Stimulated activated CD4-positive, alpha-beta T cell treated with anti-CD3 and anti-CD28 coated beads, Interleukin-1b, Interleukin-23, amount 100 ng/mL, for 48 hours (primary cell): ENCODE measurements at places on chromosomes 3 and 15.

GRCh38 chr15:78977591-78978347 lies 32.9 kb upstream of the CTSH start:
- no peak for DNase-seq

DNA sequence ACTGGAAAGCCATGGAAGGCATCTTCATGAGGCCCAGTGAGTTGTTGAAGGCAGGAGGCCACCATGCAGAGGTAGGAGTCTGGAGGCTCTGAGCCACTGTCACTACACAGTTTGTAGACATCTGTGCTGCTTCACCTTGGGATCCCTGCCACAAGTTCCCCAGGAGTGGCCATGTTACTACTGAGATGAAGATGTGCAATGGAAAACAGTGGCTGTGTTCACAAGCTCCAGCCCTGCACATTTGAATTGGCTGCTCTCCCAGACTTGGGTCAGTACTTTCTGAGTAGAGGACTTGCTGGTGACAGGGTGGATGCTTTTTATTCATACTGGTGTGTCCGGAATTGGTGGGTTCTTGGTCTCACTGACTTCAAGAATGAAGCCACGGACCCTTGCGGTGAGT lies 86.9 kb upstream of the C15orf39 start:
- DNase-seq = no peak

DNA sequence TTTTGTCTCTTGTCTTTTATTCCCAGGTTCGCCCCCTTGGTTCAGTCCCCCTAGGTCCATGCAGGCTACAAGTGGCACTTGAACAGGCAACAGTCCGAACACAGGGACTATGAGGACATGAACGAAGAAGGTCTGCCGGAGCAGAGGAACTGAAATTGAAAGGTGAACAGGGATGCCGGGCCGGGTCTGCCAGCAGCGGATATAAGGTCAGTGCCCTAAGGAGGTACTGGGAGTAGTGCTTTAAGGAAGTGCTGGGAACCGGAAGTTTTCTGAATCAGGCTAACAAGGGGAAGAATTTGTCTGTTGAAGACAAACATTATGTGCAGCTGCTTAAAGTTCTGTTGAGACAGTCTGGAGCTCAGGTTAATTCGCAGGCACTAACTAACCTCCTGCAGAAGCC lies 46.8 kb downstream of the LSM3 start:
- no peak for DNase-seq

DNA sequence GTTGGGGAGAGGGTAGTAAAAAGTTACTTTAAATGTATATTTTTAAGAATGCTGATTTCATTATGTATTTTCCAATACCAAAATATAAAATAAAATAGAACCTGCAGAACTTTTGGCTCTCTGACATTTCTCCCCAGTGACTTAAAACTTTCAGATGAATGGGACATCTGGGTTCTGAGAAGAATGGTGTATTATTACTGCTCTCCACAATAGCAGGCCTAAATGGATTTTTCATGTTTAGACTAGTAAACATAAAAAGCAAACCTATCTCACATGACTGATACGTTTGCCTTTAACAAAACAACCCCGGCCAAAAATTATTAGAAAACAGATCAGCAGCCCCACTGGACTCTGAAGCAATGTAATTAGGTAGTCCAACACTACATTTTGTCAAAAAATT lies 73.8 kb downstream of the FHIT start:
- DNase-seq = no peak

- no peak for DNase-seq
Measured at GRCh38 chr3:65277798-65278197, 590.0 kb upstream of the ADAMTS9 start.

DNA sequence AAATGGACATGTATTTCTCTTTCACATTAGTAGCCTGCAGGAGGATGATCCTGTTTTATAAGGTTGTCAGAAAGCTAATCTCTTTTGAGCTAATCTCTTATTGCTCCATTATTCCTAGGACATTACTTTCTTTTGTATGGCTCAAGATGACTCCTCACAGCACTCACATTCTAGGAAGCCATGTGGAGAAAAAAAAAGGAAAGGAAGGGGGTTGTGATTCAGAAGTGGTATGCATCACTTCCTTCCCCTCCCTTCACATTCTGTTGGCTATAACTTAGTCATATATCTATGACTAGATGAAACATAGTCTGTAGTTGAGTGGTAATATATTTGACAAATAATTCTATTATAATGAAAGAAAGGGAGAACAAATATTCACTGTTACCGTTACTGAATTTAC lies 168.8 kb upstream of the TTC14 start:
- DNase-seq = no peak

GRCh38 chr3:64161481-64161952 lies 63.7 kb downstream of the PRICKLE2 start:
- DNase-seq = no peak

DNA sequence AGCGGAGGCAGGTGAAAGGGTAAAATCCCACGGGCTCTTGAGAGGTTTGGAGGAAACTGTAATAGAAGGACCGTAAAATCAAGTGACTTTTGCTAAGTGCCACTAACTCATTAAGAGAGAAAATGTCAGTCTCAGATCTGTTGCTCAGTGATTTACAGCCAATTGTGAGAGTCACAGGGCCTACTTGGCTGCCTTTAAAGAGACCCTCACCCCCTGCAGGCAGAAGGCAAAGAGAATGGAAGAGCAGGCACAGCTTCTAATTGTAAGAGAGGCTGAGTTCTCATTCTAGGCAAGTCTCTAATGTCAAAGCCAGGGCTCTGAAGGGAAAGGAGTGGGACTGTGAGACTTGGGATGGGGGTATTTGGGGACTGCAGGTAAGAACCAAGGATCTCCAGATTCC lies 9.3 kb upstream of the SYNM start:
- DNase-seq = no peak

DNA sequence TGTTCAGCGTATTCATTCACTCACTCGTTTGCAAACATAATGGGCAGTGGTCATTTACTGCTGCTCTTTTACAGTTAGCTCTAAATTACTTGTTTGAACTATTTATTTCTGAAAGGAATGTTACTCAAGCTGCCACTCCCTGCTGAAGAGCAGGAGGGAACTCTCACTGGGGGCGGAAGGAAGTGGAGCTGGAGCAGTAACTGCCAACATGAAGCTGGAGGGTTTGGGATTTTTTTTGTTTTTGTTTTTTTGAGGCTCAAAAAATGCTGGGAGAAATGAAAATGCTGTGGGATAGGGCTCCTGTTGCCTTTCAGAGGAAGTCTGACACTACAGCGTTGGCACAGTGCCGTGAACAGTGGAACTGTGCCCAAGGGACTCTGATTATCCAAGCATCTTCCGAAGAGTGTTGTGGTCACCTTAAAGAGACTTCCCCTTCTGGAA lies 44.1 kb downstream of the SENP2 start:
- DNase-seq = no peak

DNA sequence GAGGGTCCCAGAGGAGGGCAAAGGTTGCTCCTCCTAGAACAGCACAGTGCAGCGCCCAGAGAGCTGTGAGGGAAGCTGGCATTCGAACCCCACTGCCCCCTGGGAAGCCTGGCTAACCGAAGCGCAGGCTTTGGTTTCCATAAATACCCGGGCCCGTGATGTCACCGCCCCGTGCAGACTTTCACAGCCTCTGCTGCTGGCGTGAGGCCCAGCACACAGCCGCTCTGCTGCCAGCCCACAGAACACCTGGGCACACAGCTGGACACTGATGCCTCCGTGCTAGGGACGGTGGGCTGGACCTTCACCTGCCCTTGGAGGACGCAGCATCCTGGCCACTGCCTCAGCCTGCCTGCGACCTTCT lies 1.0 kb downstream of the IQSEC1 start:
- DNase-seq = no peak

GRCh38 chr15:74311734-74312444 lies 55.6 kb downstream of the CYP11A1 start:
- no peak for DNase-seq

DNA sequence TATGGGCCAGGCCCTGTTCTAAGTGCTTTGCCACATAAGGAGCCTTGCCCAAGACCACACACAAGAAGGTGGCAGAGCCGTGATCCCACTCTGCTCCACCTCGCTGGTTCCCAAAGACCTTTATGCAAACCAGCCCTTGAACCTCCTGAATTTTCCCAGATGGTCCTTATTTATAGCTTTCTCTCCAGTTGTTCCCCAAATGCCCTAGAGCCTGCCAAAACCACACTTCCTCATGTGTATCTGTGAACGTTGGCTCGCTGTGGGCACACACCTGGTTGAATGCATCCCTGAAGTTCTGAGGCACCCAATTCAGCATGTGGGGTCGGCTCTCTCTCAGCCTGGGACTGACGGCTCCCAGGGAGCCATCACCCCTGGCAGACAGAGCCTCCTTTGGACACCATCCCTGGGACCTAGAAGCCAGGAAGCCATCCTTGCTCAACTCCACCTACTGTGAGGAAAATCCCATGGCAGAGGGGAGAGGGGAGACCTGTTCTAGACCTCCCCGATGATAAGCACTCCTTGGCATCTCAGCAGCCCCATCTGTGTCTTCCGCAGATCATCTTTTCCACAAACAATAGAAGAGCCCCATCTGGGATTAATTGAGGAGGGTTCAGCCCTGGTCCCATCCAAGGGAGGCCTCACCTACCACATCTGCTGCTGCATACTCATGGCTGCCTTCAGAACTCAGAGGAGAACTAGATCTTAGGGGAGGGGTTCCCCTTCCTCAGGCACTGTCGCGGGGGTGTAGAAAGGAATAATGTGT lies 42.3 kb upstream of the LIMD1 start:
- DNase-seq = no peak

DNA sequence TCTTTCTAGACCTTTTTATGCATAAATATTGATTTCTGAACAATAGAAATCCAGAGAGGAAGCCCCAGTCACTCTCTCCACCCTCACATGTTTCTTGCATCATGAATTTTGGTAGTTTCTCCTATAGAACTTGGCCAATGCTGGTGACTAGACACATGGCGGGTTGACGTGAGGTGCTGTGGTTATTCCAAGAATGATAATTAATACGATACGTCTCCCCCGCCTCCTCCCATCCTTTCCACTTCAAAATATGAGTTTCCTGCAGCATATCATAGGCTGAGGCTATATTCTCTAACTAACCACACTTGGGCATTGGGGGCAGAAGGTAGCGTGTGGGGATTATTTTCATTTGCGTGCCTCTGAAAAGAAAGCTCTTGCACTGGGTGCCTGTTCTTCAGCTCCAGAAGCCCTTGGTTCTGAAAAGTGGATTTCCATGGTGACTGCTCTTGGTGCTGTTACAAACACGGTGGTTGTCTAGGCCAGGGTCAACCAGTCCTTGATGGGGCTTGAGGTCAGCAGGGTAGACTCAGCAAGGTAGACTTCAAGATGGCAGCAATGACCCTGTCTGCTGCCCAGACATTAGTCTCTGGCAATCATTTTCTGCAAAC lies 5.3 kb downstream of the TNFSF10 start:
- DNase-seq = peak; percentile 72

DNA sequence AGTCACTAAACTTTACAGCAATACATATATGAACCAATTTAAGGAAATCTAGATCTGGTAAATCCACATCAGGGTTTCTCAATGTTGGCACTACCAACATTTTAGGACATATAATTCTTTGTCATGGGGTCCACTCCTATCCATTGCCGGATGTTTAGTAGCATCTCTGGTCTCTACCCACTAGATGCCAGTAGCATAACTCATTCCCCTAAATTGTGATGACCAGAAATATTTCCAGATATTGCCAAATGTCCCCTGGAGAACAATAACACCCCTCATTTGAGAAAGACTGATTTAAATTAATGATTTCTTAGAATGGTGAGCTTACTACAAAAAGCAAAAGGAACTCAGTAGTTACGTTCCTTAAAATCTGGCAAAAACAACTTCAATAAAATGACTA lies 23.1 kb upstream of the ANKRD28 start:
- DNase-seq = no peak

DNA sequence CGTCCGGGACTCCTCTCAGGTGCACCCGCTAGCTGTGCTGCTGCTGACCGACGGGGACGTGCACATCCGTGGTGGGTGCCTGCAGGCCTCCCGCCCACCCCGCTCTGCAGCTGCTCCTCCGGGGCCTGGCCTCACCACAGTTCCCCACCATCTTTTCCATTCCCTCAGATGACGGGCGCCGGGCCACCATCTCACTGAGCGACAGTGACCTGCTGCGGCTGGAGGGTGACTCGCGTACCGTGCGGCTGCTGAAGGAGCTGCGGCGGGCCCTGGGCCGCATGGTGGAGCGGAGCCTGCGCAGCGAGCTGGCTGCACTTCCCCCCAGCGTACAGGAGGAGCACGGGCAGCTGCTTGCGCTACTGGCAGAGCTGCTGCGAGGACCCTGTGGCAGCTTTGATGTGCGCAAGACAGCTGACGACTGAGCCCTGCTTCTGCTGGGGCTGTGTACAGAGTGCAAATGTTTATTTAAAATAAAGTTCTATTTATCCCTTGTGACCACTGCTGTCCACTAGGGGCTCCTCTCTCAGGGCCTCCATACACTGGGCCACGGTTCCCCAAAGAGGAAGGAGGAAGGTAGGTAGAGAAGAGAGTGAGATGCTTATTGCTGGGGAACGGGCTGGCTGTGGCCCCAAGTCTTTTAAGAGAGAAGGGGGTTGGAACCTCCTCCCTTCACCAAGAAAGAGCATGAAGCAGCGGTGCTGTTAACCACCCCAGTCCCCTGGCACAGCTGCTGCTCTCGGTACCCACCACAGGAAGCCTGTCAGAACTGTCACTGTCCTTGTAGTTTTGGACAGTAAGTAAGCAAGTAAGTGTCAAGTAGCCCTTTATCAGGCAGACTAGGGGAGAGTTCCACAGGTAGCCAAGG lies 47.0 kb downstream of the DHX30 start:
- no peak for DNase-seq

DNA sequence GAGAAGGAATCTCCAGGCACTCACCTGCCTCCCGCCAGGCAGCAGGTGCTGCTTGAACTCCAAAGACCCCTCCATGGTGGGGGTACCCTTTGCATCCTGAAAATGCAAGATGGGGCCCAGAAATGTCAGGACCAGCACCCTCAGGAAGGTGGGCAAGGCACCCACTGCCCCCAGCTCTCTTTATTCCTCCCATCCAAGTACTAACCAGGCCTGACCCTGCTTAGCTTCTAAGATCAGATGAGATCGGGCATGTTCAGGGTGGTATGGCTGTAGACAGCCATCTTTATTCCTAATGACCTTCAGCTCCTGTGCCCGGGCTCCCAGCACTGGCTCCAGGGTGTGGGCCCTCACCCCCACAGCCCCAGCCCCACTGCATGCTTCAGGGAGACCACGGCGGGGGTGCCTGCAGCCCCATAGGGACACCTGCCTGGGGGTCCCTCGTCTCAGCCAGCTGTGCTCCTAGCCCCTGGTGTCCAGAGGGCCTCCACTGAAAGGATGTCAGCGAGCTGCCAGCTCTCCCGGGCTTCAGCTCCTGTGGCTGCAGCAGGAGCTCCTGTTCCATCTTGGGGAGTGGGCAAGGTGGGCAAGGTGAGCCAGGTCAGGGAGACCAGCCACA lies 13.2 kb downstream of the PLA2G4B start:
- DNase-seq = no peak

DNA sequence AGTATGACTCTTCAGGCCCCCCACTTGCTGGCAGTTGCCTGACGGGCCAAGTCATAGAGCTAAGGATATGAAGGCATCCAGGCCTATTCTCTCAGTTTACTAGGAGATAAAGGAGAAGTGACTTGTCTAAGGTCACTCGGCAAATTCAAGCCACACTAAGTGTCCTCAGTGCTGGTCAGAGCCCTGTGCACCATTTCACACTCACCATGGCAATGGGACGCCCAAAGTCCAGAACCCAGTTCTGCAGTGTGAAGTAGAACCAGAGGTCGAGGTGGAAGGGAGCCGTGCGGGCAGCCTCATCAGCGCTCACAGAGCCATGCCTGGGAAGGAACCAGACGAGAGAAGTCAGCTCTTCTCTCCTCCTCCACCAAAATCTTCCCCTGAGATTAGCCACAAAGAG lies 11.2 kb downstream of the CLN6 start:
- no peak for DNase-seq

GRCh38 chr15:49101536-49101935 lies 53.9 kb downstream of the COPS2 start:
- DNase-seq = no peak
